ENCODE measurements at places on chromosomes 12 and 14. TPM values are rescaled to one million over a fixed set of nuclear protein-coding genes. Genes with fewer than 3 reads are reported as not detected.

The PPP4R4 gene
- total RNA-seq = 0.68 TPM

The RABGGTA gene
- 34.3 TPM for total RNA-seq

DNA sequence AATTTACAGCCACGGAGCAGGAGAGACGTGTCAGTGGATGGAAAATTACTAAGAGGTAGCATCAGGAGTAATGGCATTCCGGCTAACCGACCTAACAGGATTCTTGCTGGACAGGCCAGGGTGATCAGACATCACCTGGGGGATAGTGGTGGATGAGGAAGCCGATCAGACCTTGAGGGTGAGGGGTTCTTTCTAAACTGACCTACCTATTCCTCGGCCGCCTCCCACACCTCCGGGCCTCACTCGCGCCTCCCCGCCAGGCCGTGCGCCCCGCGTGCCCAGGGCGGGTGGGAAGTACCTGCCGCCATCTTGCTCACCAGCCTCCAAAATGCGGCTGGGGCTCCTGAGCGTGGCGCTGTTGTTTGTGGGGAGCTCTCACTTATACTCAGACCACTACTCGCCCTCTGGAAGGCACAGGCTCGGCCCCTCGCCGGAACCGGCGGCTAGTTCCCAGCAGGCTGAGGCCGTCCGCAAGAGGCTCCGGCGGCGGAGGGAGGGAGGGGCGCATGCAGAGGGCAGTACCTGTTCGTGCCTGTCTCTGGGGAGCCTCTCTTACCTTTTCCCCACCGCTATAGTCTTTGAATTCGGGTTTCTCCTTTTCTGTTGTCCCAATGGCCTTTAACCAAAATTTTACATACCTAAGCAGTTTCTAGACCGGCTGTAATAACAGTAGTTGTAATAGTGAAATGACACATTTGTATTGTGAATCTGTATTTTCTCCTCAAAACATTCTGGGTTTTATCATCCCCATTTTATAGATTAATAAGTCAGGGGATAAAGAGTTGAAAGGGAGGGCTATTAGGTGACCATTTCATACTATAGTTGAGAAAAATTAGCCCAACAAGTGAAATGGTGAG is at the start of gene TMPRSS12:
Gene TMPRSS12 (plus strand): TSS at position 290 of the 857 bp plus-strand sequence. CDS start 39 bp downstream, at position 329.
- no peak for DNase-seq

DNA sequence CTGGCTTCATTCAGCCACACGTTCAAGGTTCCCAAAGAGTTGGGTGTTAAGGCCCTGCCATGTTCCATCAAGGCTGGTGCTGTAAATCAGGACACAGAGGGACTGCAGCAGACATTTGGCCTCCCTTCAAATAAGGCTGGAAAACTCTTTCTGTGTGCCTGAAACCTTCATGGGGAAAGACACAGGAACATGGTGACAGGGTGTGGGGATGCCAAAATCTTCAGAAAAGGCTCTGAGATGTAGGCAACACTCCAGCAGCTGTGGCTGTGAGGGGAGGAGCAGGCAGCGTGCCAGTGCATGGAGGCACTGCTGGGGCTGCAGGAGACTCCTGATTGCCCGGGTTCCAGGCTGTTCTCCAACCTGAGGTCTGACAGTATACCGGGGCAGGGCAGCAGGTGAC is 15.0 kb downstream of the POMT2 start:
- DNase-seq = no peak

GRCh38 chr12:104056419-104056972 is 6.5 kb upstream of the GLT8D2 start:
- no peak for DNase-seq

GRCh38 chr12:95574799-95575452 is 23.6 kb upstream of the USP44 start:
- DNase-seq = no peak

DNA sequence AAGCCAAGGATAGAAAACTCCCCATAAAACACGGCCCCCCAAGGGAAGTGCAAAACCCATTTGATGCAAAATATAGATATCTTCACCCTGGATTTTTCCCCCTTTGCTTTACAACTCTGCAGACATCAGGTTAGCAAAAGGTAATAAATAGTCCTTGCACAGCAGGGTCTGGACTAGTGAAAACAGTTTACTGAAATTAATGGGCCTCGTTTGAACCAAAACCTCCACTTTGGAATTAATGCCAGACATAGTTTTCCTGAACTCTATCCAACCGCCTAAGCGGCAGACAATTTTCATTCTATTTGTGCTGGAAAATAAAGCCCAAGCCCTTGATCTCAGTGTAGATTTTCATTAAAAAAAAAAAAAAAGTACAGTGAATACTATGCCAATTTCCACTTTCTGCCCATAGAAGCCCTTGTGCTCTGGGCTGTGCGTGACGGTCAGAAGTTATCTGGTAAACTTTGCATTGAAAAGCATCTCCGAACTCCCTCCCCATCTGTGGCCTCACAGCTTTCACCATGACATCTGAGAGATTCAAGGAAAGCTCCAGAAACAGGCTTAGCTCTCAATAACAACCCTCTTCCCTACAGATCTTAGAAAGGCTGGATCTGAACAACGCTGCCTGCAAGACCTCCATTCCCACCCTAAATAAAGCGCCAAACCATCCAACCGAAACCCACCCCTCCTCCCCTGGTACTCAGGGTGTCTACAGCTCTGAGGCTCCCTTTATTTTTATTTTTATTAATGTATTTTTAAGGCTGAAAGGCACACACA is 11.0 kb upstream of the IRF2BPL start:
- no peak for DNase-seq

- no peak for DNase-seq
These were observed 80.3 kb upstream of the TMEM132D start for GRCh38 chr12:129984106-129984505.

All from activated CD8-positive, alpha-beta memory T cell treated with anti-CD3 and anti-CD28 coated beads, Interleukin-2, amount 10 ng/mL, durations not matched to agents 7 days and 5 days (primary cell).